ENCODE measurements at places on chromosomes 4 and X.
A peak's percentile ranks its signal among the peaks of the same experiment; 100 is the strongest.

DNA sequence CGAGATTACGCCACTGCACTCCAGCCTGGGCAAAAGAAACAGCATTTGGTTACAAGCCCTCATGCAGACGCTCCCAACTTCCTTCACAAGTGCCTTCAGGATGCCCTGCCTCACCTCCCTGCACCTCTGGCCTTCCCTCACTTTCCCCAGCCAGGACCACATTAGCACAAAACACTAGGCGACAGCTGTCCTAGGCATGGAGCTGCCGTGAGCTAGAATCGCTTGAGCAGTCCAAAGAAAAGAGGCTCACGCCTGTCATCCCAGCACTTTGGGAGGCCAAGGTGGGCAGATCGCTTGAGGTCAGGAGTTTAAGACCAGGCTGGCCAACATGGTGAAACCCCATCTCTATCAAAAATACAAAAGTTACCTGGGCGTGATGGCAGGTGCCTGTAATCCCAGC is 15.8 kb downstream of the RNF212 start:
- no peak for DNase-seq

GRCh38 chrX:40469316-40469715 is 111.5 kb upstream of the ATP6AP2 start:
- DNase-seq: no peak

- DNase-seq: no peak
These were observed 8.3 kb downstream of the FLNA start for GRCh38 chrX:154365997-154366665.

- no peak for DNase-seq
These were observed 624.4 kb upstream of the ACTRT1 start for GRCh38 chrX:128676651-128677050.

DNA sequence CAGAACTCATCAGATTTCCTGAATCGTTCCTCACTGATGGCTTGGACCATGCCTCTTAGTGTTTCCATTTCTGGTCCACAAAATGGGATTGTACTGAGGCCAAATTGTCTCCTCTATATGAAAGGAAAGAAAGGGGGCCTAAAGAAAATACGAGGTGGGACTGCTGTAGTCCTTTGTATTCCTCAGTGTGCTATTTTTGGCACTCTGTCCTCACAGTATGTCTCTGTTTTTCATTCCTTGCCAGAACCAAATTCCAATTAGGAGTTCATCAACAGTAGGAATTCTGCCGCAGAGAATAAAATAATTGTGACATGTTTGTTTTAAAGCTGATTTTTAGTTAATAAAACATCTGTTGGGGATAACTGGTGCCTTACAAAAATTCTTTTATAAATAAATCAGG is 515.7 kb downstream of the SMARCA1 start:
- DNase-seq: no peak

DNA sequence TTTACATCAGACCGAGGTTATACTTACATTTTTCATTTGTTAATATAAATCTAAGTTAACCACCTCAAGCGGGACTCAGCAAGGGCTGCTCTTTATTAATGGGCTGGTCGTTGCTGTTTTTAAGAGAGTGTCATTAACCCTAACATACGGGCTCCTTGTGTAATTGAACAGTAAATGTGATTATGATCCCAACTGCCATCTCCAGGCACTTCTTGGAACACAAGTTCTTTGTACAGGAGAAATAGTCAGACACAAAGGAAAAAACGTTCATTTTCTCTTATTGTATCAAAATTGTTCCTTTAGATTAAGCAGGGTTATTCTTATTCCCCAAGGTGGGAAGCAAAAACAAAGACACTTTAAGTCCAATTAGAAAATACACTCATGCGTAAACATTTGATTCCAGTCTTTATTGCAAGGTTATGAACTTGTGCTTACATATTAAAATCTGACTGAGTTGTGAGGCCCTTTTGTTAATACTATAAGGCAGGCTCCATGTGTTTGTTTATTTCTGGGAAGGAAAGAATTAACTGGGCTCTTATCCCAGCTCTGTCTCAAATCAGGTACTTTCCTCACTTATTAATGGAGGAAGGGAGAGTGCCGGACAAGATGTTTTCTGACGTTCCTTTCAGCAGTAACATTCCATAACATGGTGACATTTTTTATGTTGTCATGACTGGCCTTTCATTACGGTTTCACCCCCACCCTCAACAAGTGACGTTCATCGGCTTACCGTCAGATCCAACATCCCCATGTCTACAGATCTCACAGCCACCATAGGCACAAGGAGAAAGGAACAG is 95.9 kb downstream of the RASL11B start:
- no peak for DNase-seq

DNA sequence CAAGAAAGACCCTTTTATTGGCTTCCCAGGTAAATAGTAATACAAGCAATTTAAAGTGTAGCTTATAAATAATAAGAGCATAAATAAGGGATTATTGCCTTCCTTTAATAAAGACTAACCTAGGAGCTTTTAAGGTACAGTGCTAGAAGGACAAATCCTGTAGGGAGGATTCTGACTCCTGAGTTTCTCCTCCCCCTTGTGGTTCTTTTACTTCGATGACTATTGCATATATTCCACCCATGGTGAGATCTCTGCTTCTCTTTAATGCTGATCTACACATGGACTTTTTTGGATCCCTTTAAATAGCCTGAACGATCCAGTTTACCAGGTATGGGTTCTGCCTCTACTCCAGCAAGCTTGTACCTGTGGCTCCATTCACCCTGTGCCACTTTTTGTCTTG is 2.5 kb downstream of the GALNT7 start:
- DNase-seq: peak; percentile 27

GRCh38 chr4:77154761-77155499 is 2.1 kb upstream of the CCNG2 start:
- no peak for DNase-seq

DNA sequence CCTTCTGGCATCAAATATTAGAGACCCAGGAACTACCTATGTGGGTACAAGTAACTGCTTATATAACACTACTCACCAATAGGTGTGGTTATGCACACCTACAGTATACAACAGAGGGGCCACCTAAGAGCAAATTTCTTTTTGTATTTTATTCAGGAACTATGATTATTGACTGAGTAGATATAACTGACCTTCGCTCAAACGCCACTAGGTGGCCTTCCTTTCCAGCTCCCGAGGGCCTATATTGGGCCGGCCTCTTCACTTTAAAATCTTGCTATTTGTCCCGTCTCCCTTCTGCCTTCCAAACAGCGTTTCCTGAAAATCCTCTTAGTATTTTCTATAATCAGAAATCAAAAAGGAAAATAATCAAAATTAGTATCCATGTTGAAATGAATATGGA is 19.9 kb upstream of the PABPC5 start:
- DNase-seq: no peak

- DNase-seq: no peak
These were observed 309.3 kb downstream of the FRMPD4 start for GRCh38 chrX:12447448-12448064.

DNA sequence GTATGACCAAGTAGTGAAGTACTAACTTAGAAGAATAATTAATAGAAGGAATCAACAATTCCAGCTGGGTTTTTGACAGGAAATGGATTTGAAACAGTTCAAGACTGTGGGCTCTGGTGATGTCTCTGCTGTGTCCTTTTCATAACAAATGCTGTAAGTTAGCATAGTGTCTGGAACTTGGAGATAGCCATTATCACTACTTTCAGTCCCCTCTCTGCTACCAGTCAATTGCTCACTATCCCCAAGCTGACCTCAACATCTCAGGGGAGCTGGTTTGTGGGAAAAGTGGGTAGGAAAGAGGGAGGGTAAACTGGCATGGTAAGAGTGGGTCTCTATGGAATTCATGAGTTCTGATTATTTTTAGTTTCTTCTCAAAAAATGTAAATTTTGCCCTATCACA is 231.4 kb upstream of the MID1 start:
- no peak for DNase-seq

DNA sequence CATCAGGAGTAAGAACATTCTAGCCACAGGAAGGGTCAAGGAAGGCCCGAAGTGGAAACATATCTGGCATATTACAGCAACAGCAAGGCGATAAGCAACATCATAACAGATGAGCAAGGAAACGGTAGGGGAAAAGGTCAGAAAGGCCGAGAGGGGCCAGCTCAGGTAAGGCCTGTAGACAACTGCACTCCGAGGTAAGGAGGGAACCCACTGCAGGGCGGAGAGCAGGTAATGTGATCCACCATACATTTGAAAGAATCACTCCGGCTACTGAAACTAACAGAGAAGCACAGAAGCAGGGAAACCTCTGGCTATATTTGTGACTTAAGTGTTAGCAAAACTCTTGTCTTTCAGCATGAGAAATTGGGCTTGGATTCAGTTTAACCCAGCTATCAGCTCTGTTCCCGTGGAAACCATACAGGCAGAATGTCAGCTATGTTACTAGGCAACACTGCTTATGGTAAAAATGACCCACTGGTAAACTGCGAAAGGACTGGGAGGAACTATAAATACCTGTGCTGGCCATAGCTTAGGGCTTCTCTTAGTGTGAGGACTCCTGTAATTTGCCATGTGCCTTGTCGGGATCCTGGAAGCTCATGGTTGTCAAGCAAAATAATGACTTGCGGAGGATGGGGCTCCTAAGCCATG is 31.0 kb downstream of the FRYL start:
- DNase-seq: no peak

DNA sequence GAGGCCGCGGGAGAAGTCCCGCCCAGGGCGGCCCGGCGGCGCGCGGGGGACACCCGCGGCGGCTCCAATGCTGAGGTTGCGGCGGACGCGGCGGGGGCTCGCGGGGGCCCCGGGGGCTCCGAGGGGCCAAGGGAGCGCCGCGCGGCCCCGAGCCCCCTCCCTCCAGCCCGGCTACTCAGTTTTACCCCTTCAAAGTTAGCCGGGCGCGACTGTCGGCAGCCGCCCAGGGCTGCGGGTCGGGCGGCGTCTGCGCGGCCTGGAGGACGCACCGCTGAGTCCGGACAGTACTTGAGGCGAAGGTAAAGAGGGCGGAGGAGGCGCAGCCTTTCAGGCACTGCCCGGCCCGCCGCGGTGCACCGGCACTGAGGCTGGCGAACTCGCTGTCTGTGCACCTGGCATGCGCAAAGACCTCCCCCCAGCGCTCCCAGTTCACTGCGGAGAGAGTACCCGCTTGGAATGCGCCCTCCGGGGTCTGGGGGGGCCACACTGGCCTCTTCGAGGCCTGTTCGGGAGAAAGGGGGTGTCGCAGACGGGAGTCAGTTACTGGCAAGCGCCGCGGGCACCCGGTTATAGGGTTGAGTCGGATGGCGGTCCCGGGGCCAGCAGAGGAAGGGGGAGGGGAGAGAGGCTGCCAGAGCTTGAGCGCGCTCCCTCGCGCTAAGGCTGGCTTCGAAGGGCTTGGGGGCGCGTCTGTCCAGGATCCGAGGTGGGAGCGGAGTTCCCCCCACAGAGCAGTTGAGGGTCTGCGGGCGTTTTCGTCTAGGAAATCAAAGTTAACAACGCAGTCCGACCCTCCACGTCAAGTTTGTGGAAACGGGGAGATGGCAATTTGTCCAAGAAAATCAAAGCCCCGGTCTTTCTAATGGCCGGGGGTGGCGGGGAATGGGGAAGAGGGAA is 1.1 kb downstream of the PCDH19 start:
- no peak for DNase-seq

- peak; percentile 13 for DNase-seq
These were observed 55.6 kb downstream of the MAP7D2 start for GRCh38 chrX:20060961-20061748.

DNA sequence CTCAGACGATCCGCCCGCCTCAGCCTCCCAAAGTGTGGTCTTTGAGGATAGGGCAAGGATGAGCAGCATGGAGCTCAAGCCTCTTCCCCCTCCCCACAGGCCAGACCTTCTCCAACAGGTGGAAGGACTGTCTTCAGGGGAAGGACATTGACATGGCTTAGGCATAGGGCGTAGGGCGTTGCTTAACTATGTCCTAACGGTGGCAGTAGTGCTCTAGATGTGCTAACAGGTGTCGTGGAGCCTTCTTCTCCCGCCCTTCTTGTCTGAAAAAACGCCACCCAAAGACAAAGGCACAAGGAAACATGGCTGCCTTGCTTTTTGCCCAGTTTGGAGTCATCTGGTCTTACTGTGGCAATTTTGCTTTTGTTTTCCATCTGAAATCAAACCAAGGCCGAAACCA is 219.8 kb downstream of the OR13H1 start:
- no peak for DNase-seq

DNA sequence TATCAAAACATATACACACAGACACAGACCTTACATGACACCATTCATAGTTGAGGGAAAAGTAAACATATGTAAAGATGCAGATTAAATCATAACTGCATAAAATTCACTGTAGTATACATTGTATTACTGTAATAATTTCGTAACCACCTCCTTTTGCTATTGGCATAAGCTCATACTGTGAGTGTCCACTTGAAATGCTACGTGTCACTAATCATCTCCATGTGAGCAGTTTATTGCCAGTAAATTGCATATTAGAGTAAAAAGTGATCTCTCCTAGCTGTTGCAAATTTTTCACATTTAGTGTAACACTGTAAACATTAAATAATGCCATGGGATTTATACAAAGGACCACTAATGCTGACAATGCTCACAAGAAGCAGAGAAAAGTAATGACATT is 256.7 kb upstream of the GNPDA2 start:
- DNase-seq: no peak

- no peak for DNase-seq
These were observed 151.3 kb upstream of the LEF1 start for GRCh38 chr4:108320061-108320460.

DNA sequence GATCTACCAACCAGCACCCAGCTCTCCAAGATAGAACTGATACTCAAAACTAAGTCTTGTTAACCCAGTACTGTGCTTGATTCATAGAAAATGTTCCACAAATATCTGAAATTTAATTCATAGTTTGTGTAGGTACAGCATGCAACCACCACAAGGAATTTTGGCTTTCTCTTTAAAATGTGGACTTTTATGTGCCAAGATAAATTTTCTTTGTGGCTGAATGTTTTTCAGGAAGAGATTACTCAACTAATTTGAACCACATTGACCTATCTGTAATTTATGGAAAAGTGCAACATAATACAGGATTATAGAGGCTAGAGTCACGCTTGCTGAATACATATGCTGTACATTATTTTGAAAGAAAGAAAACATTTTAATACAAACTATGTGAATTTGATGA is 730.8 kb downstream of the IL1RAPL1 start:
- no peak for DNase-seq

GRCh38 chr4:73533515-73534422 is 52.2 kb downstream of the AFM start:
- DNase-seq: no peak

DNA sequence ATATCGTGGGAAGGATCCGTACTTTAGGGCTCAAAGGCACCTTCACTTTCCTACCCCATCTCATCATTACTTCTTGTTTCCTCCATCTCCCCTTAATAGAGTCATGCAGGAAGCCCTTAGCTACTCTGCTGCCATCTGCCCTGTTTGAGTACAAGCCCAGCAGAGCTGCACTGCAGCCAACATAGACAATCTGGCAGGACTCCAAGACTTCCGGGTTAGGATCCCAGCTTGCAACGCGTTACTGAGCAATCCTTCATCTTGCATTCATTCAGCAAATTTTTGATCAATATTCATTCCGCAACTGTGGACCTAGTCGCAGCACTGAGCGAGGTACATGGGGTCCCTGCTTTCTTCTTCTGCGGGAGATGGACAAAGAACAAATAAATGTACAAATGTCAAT is 344.9 kb downstream of the BCOR start:
- DNase-seq: no peak
